ENCODE measurements at places on chromosomes 6 and 20.

DNA sequence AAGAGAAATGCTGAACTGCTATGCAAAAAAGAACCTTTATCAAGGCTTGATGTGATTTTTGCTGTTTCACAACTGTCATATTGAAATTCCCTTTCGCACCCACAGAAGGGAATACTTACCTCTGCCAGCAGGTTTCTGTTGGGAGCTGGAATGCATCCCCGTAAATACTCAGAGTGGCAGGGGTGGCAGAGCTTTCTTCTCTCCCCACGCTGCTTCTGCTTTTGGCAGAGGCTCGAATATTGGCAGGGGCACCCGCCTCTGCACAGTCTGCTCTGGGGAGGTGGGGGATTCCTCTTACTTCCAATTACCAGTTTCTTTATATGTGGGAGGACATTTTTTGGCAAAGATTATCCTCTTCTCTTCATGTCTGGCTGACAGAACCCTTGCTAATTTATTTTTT, 28.4 kb downstream of the TMEM200A start:
- no peak for DNase-seq

DNA sequence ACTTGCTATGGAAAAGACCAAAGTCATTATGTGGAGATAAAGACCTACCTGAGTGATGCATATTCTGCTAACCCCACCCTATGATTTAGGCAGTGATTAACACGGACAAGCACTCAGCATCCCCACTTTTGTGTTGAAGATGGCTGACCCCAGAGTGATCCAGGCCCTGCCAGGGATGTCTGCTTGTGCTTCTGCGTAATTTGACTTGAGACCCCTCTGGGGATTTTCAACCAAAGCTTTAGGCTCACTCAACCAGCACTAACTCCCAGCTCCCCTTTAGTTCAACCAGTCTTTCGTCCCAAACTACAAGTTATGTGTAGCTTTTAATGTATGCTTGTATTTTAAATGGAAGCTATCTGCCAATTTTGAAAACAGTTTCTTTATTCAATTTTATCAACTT, 538.0 kb upstream of the ID4 start:
- no peak for DNase-seq

DNA sequence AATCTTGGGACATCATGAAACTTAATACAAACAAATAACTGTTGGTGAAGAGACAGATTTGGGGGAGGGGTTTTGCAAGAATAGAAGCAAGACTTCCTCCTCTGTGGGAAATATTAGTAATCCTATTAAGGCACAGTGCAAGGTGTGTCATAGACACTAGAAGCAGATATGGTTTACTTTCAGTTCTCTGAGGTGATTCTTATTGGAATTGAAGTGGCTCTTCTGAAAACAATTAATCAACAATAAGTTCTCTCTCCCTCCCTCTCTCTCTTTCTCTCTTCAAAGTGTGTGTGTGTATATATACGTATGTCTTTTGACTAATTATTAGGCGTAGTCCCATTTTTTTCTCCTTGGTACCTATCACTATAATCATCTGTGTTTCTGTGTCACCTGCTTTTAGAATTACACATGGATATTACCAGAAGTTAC, 99.8 kb downstream of the HIVEP2 start:
- peak; percentile 33 for DNase-seq

DNA sequence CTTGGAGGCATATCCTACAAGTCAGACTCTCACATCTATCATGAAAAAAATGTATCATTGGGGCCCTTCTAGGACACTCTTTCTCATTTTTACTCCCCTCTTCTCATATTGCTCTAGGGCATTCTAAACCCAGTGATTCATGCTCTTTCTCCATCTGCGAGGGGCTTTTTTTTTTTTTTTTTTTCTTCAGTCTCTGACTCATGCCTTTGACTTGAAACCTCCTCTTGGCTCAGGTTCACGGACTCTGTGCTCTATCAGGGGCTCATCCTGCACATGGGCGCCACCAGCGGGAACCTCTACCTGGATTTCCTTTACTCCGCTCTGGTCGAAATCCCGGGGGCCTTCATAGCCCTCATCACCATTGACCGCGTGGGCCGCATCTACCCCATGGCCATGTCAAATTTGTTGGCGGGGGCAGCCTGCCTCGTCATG, 17.8 kb downstream of the SLC22A1 start:
- no peak for DNase-seq

- no peak for DNase-seq
Measured at GRCh38 chr6:131688286-131688685, 12.9 kb downstream of the OR2A4 start.

- DNase-seq = no peak
Measured at GRCh38 chr20:41533537-41534136, 84.5 kb downstream of the CHD6 start.

GRCh38 chr20:9260027-9260426, 191.1 kb downstream of the PLCB4 start:
- DNase-seq = no peak

- no peak for DNase-seq
Measured at GRCh38 chr6:48037946-48038345, 73.1 kb downstream of the PTCHD4 start.

DNA sequence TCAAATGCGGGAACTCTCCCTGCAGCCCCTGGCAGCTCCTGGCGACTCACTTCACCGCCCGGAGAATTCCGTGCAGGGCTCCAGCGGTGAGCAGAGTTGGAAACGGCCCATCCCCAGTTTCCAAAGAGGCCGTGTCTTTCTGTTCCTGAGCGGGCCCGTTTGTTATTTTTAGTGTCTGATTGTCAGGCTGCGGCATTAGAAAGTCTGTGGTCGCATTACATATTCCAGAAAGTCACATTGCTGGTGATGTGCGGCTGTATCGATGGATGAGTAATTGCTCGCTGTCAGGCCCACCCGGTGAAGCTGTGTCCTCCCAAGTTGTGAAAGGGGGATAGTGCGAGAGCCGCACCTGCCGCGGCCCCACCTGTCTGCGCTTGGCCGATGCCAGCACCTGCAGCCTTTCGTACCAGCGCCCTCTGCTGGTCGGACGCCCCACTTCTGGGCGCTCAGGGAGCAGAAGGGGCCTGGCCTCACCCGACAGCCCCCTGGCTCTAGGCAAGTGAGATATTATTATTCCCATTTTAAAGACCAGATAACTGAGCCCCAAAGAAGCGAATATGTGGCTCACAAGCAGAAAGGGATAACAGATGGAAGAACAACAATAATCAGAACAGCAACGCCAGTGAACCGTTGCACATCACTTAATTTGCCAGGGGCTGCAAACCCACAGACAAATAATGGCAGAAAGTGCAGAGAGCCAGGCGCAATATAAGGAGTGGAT, 244.9 kb downstream of the TSHZ2 start:
- DNase-seq = peak; percentile 79

DNA sequence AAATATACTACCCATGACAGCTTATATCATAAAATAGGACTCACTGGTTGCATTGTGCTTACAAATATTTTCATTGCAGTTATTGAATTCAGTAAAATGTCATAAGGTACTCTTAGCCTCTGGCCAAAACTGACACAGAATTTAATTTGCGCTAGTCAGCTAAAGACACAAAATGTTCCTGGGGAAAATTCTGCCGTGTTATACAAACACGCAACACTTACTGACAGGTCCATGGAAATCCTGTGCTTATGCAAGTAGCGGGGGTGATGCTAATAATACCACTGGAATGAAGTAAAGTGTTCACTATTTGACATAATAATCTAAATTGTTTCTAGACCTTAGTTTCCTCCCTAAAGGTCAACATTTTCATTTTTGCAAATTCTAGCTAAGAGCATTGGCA, 354.4 kb upstream of the RSPO3 start:
- DNase-seq = no peak
